CD8-positive, alpha-beta T cell (primary cell): ENCODE measurements at places on chromosomes 11 and 22.
A peak's percentile ranks its signal among the peaks of the same experiment; 100 is the strongest.

GRCh38 chr11:102488208-102488607 is 35.6 kb upstream of the TMEM123 start:
- no peak for DNase-seq

DNA sequence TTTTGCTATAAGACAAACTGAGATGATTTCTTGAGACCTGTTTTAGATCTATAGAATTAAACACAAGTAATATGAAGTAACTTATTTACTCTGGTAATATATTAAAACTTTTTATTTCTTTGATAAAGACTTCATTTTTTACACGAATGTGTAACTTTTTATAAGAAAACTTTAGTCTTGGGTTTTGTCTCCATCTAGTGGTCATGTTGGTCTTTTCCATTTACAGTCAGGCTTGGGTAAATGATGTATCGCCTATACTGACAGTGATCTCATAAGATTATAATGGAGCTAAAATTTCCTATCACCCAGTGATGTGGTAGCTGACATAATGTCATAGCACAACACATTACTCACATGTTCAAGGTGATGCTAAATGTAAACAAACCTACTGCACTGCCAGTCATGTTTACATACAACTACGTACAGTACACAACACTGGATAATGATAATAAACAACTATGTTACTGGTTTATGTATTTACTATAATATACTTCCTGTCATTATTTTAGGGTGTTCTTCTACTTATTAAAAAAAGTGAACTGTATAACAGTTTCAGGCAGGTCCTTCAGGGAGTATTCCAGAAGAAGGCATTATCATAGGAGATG is 7.5 kb upstream of the C11orf97 start:
- DNase-seq = peak; percentile 72

GRCh38 chr11:67584881-67585873 is 1.6 kb downstream of the GSTP1 start:
- no peak for DNase-seq

GRCh38 chr11:129724866-129725265 is 90.8 kb upstream of the TMEM45B start:
- no peak for DNase-seq

DNA sequence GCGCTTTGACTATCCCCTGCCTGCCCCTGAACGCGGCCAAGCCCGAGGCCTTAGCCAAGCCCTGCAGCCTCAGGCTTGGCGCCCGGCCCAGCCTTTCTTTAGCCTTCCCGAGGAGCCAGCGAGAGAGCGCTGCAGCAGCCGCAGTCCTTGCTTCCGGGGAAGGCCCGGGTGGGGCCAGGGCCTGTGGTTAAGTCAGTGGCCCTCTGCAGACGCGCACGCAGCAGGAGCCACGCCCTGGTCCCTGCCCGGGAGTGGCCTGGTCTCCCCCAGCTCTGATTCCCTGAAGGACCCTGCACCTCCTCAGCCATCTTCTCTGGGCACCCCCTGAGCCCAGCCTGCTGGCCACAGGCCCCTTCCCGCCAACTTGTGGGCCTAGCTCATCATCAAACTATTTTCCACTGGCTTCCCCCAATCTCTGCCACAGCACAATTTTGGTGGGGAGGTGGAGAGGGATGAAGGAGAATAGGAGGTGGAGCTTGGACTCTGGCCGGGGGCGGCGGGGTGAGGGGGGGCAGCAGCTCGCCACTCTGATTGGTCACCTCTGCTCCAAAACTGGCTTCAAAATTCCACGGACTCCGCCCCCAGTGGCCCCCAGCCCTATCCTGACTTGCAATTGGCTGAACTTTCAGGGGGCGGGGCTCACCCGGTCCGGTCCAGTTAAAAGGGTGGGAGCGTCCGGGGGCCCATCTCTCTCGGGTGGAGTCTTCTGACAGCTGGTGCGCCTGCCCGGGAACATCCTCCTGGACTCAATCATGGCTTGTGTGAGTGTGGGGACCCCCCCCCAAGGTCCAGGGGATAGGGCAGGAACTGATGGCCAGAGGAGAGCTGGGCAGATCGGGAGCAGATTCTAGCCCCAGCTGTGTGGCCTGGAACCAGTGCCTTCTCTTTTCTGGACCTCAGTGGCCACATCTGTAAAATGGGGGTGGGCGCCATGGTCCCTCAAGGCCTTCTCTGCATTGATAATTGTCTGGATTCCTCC is at the start of gene LGALS1:
Gene LGALS1 (plus strand): TSS at position 686 of the 979 bp plus-strand sequence. CDS start 67 bp downstream, at position 753.
- peak; percentile 62 for DNase-seq

- DNase-seq = no peak
Observed at GRCh38 chr11:45937916-45938315, 15.5 kb downstream of the LARGE2 start.

DNA sequence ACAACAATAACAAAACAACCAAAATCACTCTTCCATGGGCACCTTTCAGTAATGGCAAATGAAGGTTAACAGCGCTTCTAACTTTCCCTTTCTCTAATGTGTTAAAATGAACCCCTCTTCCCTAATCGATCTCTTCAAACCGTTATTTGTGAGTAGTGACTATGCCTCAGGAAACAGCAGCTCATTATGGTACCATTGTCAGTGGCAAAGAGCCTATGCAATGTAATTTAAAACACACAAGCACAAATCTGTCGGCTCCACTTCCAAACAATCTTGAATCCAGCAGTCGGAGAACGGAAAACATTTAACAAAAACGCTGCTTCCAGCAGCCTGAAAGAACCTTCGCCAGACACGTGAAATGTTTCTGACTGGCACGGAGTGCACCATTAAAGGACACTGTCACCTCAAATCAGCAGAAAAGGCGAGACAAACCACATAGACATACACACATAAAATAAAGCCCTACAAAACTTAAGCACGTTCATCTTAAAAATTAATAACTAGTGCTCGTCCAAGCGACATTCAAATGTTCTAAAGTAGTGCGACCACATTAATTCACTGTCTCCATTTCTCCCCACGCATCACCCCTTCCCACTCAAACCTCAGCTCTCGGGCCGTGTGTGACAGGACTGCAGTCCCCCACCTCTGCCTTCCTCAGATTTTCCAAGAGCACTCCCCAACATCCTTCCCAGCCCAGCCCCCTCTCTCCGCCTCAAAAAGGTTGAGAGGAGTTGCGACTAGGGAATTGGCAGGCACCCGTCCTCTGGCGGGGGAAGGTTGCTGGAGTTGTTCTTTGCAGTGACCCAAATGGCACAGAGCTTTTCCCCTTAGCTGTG is 748 bp downstream of the RAB30 start:
- no peak for DNase-seq

- no peak for DNase-seq
Observed at GRCh38 chr11:115974703-115975102, 470.5 kb upstream of the CADM1 start.

GRCh38 chr22:41469218-41469851 is 418 bp downstream of the ACO2 start:
- DNase-seq = no peak

- DNase-seq = no peak
Observed at GRCh38 chr11:119369132-119369925, 12.2 kb downstream of the USP2 start.

- DNase-seq = no peak
Observed at GRCh38 chr11:91730057-91730456, 494.6 kb upstream of the FAT3 start.

- no peak for DNase-seq
Observed at GRCh38 chr11:60797846-60798630, 12.9 kb downstream of the MS4A10 start.

- DNase-seq = no peak
Observed at GRCh38 chr22:35984183-35985175, 44.1 kb downstream of the RBFOX2 start.

- no peak for DNase-seq
Observed at GRCh38 chr11:35967042-35967441, 23.2 kb downstream of the LDLRAD3 start.

GRCh38 chr22:24166811-24167210 is 14.5 kb upstream of the SUSD2 start:
- DNase-seq = no peak
